ENCODE measurements at places on chromosomes 16 and 17. TPM values are rescaled to one million over a fixed set of nuclear protein-coding genes. Genes with fewer than 3 reads are reported as not detected.

GPRC5C gene
- total RNA-seq: 8.0 TPM

NPIPA2 gene
- total RNA-seq: not detected

JUP gene
- 96.3 TPM for total RNA-seq

KRT33A gene
- total RNA-seq: not detected

FGF11 gene
- total RNA-seq: 0.88 TPM

IGFBP4 gene
- total RNA-seq: 211 TPM

CREBBP gene
- total RNA-seq: 119 TPM

EPX gene
- not detected for total RNA-seq

BCAR1 gene
- 14.7 TPM for total RNA-seq

STH gene
- not detected for total RNA-seq

CD300LF gene
- 0.98 TPM for total RNA-seq

C17orf75 gene
- total RNA-seq: 8.5 TPM

SEPTIN12 gene
- not detected for total RNA-seq

SLC13A2 gene
- total RNA-seq: not detected

DOC2B gene
- total RNA-seq: 5.3 TPM

CACNG3 gene
- total RNA-seq: not detected

KLHDC4 gene
- total RNA-seq: 51.6 TPM

ABCA9 gene
- 85.8 TPM for total RNA-seq

HS3ST3A1 gene
- total RNA-seq: 1.3 TPM

SHISA9 gene
- total RNA-seq: 0.19 TPM

TNP2 gene
- total RNA-seq: not detected

HOXB7 gene
- 6.6 TPM for total RNA-seq
